Kidney epithelial cell (primary cell): ENCODE measurements at places on chromosomes 1 and 21.

- DNase-seq, result no peak
Observed at GRCh38 chr1:161511018-161511755, 5.9 kb downstream of the FCGR2A start.

- DNase-seq, result no peak
Observed at GRCh38 chr1:25916460-25916859, 10.2 kb upstream of the STMN1 start.

GRCh38 chr1:183394435-183394834 is 23.7 kb downstream of the NMNAT2 start:
- DNase-seq, result no peak

DNA sequence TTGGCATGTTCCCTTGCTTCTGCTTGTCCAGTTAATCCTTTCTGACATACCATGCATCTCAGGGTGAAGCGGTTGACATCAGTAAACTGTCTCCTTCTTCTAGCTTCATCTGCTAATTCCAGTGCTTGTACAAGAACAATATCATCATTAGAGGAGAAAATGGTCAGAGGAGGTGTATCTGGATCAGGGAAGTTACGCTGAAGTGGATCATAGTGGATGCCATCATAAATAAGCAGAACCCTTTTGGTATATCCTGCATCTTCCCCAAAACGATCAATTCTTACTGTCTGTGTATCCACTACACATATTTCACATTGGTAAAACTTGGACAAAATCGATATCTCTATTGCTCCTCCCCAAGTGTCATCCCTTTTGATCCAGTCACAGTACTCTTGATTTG is 2.0 kb downstream of the YOD1 start:
- no peak for DNase-seq

DNA sequence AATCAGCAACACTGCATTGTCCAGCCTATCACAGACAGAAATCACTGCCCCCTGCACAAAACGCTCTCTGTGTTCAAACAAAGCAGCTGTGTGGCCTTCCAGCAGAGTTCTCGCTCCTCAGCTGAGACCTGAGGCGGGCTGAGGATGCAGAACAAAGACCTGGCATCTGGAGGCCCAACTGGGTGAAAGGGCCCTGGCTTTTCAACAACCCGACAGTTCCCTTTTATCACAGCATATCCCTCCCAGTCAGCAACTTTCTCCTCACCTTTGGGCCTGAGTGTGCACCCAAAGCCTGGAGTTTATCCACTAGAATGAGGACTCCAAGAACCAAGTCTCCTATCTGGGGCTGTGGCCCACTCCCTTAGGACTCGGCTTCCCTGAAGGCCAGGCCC is 42.6 kb upstream of the A3GALT2 start:
- DNase-seq, result no peak

DNA sequence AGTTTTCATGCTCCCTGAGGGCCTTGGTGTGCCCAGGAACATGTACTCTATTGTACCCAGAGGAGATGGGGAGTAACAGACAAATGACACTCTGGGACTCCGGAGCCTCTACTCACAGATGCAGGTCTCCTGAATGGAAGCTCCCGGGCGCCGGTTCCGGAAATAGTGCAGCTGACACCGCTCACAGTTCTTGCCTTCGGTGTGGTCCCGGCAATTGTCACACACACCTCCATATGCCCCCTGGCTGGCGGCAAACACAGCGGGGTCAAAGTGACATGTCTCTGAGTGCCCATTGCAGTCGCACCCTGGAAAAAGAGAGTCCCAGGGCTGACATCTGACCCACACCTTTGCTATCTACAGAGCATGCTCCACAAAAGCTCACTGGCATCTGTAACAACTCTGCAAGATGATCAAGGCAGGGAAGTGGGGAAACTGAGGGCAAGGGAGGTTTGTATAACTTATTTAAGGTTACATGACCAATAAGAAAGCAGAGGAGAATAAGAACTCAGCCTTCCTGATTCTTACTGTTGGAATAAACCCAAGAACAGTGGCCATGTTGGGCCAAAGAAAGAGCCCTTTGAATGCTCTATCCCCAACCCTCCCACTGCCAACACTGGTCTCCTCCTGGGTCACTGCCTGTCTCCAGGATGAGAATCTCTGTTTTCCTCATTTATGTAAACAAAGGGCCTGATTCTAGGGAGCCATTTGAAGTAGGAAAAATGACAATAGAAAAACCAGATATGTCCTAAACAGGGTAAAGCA is 22.4 kb downstream of the LAMB3 start:
- DNase-seq, result no peak

DNA sequence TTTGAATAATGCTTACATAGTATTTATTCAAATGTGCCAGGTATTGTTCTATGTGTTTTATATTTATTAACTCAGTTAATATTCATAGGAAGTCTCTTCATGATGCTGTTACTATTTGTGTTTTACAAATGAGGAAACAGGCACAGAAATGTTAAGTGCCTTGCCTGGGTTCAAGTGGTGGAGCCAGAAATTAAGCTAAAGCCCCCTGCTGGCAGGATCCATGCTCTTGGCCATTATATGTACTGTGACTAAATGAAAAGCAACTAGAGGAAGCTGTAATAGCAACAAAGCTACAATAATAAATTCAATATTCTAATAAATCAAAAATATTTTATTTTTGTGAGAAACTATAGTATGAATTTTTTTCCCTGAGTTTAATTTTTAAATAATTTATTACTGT is 30.0 kb downstream of the IARS2 start:
- no peak for DNase-seq

DNA sequence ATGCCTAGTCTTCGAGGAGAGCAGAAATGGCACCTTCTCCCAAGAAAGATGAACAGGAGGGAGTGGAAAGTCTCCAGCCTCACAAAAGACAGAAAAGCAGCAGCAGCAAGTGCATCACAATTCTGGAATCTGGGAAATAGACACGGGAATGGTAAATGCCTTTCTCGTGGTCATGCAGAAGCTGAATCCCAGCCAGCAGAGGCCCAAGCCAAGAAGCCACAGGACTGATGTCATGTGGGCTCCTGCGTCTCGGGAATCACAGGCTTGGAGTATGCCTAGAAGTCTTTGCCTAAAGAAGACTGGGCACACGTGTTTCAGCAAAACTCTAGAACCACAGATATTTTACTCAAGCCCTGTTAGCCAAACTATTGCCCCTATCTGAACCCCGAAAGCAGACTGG is 260.3 kb upstream of the PLD5 start:
- no peak for DNase-seq

GRCh38 chr1:9143250-9143649 is 14.3 kb upstream of the GPR157 start:
- no peak for DNase-seq

DNA sequence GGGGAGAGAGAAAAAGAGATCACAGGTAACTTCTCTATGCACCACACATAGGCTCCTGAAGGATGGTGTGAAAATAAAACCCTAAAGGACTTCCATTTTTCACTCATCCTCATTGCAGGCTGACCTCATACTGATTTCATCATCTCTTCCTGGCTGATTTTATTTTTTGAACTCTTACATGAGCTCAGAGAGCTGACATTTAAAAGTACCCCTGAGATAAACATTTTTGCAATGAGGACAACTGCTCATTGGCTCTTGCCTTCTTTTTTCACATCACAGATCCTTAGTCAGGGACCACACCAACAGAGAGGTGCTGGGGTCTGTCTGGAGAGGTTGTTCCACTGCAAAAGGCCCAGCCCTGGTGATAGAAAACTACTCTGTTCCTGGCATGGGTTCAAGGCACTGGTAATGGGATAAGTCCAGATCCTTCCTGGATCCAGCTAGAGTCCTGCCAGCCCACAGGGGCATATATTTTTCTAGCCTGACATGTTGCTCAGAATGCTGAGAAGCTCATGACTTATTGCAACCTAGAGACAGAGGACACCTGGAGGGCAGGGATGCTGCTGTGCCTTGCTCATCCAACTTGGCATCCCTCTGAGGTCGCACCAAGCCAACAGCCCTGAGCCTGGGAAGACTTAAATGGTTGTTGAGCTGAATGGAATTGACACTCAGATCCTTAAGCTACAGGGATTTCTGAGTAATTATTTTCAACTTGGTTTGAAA is 360.0 kb downstream of the HHAT start:
- no peak for DNase-seq

GRCh38 chr1:206802401-206802800 is 30.1 kb upstream of the IL10 start:
- no peak for DNase-seq

GRCh38 chr1:153251562-153251961 is 7.9 kb upstream of the LORICRIN start:
- no peak for DNase-seq

GRCh38 chr1:208766832-208767231 is 522.6 kb upstream of the PLXNA2 start:
- no peak for DNase-seq

DNA sequence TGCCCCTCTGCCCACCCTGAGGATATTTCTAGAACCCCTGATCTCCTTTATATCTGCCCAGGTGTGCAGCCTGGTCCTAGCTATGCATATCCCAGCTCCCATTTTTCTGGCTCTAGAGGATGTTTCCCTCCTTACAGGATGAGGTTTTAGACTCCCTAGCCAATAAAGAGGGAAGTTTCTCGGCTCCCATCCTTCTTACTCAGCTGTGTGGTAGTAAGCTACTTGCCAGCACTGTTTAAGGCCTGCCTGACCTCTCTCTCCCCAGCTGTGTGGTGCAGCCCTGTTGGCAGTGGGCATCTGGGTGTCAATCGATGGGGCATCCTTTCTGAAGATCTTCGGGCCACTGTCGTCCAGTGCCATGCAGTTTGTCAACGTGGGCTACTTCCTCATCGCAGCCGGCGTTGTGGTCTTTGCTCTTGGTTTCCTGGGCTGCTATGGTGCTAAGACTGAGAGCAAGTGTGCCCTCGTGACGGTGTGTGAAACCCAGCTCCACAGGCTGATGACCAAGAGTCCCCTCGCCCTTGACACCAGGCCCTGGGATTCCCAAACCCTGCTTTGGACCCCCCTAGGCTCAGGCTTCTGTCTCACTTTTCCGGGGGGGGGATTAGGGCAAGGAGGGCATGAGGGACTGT is 7.8 kb upstream of the P3R3URF start:
- no peak for DNase-seq

DNA sequence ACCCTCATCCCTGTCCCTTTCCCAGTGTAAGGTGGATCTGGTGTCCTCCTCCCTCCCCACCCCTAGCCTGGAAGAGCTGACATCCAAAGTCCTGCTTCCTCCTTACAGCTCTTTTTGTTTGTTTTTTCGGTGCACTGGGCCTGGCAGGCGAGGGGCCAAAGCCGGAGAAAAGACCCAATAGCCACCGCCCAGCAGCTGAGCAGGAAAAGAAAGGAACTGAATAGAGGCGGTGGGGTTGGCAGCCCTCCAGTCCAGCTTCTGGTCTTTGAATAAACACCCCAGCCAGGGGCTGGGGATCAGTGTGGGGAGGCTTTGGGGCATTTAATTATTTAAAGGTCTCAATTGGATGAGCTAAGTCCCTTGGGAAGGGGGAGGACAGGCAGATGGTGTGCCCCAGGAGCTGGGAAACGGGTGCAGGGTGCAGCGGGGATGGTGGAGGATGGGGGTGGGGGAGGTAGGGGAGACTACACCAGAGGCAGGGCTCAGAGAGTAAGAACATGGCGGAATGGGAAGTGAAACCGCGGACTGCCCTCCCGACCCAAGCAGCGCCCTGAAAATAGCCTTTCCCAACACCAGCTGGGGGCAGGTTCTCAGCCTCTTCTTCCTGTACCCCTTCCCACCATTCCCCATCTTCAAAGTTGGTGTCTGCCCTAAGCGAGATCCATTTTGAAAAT is 20.2 kb downstream of the BTG2 start:
- no peak for DNase-seq
